ENCODE measurements at places on chromosomes 11 and 22.

DNA sequence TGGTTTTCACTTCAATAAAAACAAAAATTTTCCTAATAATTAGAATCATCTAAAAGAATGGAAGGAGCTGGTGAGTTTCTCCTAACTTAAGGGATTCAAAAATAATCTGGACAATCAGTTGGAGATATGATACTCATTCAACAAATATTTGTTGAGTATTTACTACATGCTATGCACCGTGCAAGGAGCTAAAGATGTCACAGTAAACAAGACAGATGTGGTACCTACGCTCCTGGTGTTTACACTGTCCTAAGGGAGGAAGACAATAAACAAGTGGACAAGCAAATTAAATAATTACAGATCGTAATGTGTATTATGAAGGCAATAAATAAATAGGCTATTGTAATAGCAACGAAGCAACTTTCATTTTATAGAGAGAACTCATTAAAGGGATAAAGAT lies 9.9 kb upstream of the SPON1 start:
- no peak for DNase-seq

DNA sequence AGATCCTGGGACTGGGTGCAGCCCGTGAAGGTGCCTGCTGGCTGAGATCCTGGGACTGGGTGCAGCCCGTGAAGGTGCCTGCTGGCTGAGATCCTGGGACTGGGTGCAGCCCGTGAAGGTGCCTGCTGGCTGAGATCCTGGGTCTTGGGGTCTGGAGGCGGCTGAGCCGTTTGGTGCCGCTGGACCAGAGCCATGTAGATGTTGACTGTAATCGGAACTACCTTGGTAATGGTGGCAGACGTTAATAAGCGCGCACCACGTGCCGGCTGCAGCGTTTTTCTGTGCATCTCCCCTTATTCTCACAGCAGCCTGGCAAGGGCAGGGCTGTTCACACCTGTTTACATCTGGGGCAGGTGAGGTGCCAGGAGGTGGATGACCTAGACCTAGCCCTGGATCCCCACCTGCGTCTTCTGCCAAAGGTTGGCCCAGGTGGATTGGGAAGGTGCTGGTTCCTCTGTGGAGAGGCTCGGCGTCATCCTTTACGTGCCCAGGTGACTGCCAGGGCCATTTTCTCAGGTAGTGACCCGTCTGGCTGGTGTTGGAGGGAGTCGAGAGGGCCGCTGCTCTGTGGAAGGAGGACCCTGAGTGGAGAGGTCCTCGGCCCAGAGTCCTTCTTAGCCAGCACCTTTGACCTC lies 382.5 kb downstream of the TBC1D22A start:
- no peak for DNase-seq

- DNase-seq, result peak; percentile 86
Observed at GRCh38 chr11:9688716-9689511, 25.0 kb downstream of the SWAP70 start.

DNA sequence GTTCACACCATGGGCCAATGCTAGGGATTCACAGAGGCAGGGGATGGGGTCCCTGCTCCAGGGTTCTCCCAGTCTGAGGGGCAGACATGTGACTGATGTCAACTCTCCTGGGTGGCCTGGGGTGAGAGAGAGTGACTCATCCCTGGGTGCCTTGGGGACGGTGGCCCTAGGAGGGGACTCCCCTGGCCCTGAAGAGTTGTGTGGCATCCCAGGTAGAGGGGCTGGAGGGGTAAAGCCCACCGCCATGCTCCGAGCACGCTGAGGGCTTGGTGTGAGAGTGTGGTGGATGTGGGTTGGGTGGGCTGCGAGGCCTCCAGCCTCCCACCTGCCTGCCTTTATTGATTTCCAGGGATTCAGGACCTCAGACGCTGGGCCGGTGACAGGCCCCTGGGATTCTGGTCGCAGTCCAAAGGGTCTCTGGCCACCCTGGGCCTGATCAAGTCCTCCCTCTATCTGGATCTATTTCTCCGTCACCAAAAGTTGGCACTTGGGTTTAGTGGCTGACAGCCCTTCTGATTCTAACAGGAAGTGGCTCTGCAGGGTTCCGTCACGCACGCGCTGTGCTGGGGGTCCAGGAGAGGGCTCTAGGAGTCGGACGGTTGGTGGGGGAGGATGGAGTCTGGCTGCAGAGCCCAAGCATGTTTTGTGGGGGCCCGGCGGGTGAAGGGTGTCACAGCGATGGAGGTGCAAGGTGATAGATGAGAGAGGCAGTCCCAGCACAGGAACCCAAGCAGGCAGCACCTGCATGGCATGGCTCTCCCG lies 27.3 kb upstream of the WNT7B start:
- DNase-seq, result no peak

DNA sequence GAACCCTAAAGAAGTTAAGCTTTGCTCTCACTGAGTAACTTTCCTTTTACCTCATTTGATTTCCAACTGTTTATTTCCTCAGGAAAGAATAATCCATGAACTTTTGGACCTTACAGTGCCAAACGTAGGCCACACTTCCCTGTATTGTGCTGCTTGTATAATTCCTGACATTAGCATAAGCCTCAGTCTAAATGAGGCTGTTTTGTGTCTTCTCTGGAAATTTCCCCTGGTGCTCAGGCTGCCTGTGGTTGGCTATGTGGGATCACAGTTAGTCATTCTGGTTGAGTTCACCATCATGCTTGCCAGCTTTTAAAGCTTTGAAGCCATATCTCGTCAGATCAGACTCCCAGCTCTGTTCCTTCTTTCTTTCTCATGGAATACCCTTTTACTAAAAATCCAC lies 107.0 kb downstream of the FAM76B start:
- DNase-seq, result peak; percentile 73

- DNase-seq, result no peak
Observed at GRCh38 chr22:32859743-32860142, 58.2 kb downstream of the TIMP3 start.

- DNase-seq, result no peak
Observed at GRCh38 chr11:2522631-2523255, 77.9 kb downstream of the KCNQ1 start.

GRCh38 chr11:36557991-36558390 lies 9.8 kb upstream of the RAG1 start:
- DNase-seq, result no peak

DNA sequence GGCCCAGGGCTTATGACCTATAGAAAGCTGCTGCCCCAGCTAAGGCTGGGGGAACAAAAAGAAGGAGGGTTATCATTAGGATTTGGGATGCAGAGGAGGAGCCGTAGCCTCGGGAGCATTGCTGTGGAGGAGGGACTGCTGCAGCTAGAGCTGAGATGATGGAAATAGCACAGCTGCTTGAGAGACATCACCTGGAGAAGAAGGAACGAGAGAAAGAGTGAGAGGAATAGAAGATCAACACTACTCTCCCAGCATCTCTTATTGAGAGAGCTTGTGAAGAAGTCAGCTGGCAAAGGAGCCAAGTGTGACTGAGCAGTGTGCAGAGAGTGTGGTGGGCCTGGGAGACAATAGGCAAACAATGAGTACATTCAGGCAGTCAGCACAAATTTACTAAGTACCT lies 100.7 kb upstream of the PLET1 start:
- no peak for DNase-seq

DNA sequence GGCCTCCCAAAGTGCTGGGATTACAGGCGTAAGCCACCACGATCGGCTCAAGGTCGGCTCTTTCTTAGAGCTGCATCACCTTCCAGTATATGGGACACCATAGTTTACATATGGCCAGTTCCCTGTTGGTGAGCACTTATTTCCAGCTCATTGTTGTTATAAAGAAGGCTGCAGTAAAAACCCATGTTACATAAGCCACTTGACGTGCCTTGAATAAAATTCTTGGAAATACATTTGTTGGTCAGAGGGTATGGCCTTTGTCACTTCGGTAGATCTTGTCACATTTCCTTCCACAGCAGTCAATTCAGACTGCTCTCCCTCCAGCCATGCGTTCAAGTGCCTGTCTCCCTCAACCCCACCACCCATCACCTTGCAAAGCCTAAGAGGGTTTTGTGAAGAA lies 92.9 kb downstream of the PRR5L start:
- DNase-seq, result no peak

GRCh38 chr11:129412494-129412893 lies 36.8 kb downstream of the BARX2 start:
- no peak for DNase-seq

DNA sequence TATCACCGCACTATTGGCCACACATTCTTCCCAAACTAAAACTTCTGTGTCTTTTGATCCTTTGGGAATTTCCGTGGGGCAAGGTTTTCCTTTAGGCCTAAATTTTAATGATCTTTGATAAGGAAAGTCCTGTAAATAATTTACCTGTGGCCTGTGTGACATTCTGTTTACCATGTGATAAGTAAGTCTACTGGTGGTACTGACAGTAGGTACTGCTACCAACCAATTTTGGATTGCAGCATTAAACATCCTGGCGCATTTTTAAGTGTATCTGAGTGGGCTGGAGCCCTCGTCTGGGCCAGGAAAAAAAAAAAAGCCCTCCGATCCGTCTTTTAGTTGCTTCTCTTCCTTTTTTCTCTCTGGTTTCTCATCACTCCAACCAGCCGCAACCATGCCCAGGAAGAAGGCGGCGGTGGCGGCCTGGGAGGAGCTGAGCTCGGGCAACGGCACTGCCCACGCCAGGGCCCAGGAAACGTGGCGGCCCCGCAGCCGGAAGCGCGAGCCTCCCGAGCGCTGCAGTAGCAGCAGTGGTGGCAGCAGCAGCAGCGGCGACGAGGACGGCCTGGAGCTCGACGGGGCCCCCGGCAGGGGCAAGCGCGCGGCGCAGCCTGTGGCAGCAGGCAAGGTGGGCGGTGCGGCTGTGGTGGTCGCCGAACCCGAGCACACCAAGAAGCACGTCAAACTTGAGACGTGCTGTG lies 33.6 kb downstream of the ASRGL1 start:
- DNase-seq, result no peak

DNA sequence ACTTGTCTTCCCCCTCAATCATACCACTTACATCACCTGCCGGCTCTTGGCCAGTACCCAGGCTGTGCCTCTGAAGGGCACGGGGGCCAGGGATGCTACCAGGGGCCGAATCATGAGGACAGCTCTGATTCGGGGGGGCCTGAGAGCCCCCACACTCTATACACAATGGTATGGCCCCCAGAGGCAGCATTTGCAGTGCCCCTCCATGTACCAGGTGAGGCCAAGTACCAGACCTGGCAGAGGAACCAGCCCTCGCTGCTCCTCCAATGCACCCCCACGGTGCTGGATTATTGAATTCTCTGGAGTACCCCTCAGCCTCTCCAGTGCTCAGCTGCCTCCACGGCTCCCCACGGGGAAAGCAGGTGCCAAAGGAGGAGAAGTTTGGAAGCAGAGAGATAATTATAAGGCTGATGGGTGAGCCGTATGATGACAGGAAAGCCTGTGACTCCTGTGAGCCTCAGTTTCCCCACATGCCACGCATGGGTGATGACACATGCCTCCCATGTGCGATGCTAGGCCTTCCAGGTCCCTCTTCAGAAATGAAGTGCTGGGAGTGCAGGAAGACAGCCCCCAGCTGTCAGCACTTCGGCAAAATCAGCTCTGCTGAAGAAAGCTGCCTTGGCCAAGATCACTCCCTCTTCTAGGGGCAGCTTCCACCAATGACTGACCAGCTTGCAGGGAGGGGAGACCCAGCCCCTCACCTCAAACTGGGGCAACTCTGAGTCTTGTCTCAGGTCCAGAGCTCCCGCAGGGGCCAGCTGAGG lies 69.9 kb downstream of the THAP12 start:
- no peak for DNase-seq

DNA sequence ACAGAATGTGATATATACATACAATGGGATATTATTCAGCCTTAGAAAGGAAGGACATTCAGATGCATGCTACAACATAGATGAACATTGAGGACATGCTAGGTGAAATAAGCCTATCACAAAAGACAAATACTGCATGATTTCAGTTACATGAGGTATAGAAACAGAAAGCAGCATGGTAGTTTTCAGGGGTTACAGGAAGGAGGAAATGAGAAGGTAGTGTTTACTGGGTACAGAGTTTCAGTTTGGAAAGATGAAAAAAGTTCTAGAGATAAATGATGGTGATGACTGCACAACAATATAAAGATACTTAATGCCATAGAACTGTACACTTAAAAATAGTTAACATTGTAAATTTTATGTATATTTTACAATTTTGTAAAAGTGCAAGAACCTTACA lies 266.7 kb upstream of the C11orf87 start:
- DNase-seq, result no peak

DNA sequence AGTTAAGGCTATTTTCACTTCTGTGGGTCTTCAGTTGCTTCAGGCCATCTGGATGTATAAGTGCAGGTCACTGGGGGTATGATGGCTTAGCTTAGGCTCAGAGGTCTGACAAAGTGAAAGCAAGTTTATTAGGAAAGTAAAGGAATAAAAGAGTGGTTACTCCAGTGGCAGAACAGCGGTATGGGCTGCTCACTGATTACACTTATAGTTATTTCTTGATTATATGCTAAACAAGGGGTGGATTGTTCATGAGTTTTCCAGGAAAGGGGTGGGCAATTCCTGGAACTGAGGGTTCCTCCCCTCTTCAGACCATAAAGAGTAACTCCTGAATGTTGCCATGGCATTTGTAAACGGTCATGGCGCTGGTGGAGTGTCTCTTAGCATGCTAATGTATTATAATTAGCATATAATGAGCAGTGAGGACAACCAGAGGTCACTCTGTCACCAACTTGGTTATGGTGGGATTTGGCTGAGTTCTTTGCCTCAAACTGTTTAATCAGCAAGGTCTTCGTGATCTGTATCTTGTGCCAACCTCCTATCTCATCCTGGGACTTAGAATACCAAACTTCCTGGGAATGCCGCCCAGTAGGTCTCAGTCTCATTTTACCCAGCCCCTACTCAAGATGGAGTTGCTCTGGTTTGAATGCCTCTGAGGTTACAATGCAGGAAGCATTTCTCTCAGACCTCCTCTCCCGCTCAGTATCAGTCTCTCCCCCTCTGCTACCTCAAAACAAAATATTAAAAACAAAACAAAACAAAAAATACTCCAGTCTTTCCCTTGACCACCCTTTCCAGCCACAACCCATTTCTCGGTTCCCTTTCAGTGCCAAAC lies 106.6 kb upstream of the SLC22A12 start:
- DNase-seq, result no peak

- no peak for DNase-seq
Observed at GRCh38 chr11:67674442-67674871, at the start of gene ALDH3B2. ALDH3B2 (minus strand) TSS chr11:67674623; CDS start chr11:67666935, 7,688 bp downstream.

Measured in fibroblast of mammary gland (primary cell).